ENCODE measurements at places on chromosomes 4 and X.

DNA sequence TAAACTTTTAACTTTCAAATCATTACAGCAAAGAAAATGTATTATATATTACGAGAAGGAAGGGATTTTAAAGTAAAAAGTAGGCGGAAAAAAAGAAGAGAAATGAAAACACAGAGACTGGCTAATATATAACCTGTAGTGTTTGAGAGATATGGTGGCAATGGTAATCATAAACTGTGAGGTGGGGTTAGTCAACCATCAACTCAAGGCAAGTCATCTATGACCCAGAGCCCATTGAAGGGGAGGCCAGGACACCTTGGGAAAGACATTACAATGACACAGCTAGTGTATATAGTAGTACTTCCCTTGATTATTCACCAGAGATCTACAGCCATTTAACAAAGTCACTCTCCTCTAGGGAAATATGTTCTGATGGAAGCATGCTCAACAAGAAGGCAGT lies 423.9 kb upstream of the PITX2 start:
- DNase-seq = no peak

GRCh38 chr4:14608630-14609029 lies 393.7 kb upstream of the CPEB2 start:
- no peak for DNase-seq

DNA sequence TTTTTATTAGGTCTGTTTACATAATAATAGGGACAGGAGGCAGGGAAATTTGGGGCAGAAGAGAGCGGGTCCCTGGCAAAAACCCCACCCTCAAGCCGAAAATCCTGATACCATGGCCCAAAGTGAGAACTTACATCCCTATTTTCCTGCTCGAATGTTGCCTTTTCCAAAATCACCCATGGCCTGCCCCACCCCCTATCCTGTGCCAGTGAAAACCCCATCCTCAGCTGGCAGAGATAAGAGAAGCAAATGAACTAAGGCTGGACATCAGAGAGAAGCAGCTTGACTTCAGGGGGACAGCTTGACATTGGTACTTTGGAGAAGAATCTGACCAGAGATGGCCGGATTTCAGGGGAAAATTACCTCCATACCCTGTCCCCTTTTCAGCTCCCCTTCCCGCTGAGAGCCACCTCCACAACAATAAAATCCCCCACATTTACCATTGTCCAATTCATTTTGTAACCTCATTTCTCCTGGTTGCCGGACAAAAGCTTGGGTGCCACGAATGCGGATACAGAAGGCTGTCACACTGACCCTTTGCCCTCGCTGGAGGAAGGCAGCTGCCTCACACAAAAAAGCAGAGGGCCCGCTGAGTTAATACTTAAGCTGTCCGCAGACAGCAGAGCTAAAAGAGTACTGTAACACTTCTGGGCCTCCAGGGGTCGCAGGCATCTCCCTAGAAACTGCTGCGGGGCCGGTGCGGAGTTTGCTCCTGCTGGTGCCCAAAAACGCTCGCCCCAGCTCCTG lies 196.2 kb downstream of the SNCA start:
- peak; percentile 56 for DNase-seq

- DNase-seq = no peak
These were observed 34.9 kb upstream of the CLDN24 start for GRCh38 chr4:183356931-183357675.

- DNase-seq = no peak
These were observed 759.3 kb downstream of the FSTL5 start for GRCh38 chr4:161404346-161405110.

DNA sequence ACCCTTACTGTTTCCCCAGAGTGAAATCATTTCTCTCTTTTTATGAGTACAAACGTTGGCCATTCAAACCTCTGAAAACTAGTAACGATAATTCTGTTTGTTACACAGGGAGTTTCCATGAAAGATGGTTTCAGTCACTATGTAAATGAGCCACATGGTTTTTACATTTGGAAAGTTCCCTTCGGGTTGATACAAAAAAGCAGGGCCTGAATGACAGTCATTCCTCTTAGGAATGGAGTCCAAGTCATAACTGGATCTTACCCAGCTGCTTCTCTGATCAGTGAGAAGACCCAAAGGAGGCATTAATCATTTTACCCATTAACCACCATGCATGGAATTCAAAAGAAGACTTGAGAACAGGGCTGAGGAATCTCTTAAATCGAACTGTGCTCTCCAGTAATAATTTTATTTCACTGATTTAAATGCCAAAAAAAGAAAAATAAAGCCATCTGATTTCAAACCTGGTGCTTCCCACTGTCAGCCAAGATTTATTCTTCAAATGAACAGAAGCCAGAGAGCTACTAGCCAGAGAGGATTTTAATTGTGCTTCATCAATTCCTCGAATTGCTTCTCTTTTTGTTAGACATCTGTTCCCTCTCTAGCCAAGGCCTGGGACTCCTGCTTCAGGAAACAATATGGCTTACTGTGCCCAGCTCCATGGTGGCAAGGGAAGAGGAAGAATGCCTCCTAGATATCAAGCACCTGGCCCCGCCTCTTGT lies 3.2 kb downstream of the SOWAHB start:
- DNase-seq = no peak

GRCh38 chrX:110241816-110242215 lies 76.1 kb downstream of the AMMECR1 start:
- DNase-seq = no peak

DNA sequence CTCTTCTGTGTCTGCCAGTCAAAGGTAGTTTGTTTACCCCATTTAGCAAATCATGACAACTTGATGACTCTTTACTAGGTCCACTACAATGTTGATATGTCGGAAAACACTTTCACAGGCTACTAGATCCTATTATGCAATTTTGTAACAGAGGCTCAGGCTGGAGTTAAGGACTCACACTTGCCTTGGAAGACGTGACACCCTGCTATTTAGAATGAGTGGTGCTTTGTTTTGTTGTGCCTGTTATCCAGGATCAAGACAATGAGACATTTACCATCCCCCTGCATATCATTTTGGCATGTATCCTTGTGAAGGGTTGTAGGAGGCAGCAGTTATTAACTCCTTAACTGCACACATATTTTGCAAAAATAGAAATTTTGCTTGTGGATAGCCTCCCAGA lies 263.7 kb downstream of the IL1RAPL1 start:
- no peak for DNase-seq

GRCh38 chr4:176277162-176277904 lies 8.3 kb upstream of the ASB5 start:
- peak; percentile 69 for DNase-seq

- peak; percentile 78 for DNase-seq
These were observed at the start of gene FAM3A for GRCh38 chrX:154515966-154516655. TSS of gene FAM3A (minus strand) at chrX:154516232. CDS start at chrX:154515772, 460 bp downstream.

DNA sequence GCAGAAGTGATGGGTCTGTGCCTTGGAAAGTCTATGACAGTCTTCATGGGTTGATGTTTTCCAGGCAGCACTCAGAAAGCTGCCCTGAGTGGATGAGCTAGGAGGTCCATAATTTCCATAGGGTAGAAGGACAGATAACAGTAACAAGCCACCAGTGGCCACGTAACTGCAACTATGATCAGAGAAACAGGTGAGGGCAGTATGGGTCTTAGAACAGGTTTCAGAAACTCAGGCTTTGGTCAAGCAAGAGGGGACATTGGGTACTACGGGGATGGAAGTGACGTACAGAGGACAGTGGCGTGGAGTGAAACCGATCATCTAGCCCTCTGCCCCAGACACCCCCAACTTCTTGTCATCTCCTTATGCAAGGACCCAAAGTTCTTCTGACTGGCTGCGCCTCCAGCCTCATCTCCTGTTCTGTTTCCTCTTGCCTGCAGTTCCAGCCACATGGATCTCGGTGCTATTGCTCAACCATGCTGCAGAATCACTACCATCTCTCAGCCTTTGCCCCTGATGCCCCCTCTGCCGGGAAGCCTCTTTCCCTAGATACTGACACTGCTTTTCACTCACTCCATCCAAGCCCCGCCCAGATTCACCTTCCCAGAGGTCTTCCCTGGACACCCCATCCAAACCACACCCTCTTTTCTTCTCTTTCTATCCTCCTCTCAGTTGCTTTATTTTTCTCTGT lies 123.4 kb downstream of the MFAP3L start:
- DNase-seq = no peak

DNA sequence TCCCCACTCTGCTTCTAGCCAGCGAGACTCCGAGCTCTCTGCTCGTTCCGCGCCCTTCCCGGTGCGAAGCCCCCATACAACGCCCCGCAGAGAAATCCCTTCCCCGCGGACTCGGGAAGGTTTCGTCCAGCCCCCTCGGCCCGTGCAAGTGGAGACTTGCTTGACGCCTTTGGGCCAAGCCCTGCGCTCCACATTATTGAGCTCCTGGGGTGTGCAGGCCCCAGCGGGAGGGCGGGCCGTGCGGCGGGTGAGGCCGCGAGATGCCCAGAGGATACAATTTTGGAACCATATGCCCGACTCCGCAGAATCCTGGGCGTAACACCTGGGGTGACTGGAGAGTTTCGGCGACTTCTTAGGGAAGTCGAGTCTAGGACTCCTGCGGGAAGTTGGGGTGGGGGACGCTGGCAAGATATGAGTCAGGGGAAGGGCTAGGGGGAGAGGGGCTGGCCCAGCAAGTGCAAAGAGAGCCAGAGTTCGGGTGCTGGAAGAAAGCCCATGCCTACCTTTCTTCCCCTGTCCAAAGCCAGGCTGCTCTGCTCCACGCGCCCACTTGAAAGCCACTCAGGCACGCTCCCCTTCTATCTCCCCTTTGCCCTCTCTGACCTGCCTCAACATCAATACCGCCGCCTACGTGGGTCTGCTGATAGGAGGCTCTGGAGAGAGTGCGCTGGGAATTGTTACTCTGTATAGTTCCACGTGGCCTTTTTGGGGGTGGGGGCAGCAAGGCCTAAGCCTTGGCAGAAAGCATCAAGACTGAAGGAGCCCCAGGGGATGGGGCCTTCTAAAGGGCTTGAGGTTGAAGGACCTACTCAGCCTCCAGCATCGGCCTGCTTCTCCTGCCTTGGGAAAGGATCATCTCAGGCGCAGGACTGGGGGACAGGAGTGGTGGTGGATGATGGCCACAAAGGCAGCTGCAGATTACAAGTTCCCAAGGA lies 1.2 kb upstream of the ELF4 start:
- DNase-seq = no peak

GRCh38 chrX:37726346-37726745 lies 40.8 kb downstream of the XK start:
- DNase-seq = no peak

DNA sequence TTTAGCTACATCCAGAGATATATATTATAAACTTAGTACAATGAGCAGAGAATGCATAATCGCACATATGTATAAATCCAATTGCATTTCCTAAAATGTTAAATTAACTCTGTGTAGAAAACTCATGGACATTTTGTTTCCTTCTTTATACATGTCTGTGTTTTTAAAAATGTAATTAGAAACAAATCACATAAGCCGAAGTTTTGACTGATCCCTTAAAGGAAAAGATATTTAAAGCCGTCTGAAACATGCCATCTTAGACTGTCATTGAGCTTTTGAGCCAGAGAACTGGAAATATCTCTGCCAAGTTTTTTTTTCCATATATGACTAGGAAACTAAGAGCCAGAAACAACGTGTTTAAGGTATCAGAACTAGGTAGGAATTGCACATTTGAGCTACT lies 107.0 kb downstream of the ARAP2 start:
- no peak for DNase-seq

GRCh38 chrX:131762802-131763234 lies 218.9 kb downstream of the OR13H1 start:
- DNase-seq = peak; percentile 85

DNA sequence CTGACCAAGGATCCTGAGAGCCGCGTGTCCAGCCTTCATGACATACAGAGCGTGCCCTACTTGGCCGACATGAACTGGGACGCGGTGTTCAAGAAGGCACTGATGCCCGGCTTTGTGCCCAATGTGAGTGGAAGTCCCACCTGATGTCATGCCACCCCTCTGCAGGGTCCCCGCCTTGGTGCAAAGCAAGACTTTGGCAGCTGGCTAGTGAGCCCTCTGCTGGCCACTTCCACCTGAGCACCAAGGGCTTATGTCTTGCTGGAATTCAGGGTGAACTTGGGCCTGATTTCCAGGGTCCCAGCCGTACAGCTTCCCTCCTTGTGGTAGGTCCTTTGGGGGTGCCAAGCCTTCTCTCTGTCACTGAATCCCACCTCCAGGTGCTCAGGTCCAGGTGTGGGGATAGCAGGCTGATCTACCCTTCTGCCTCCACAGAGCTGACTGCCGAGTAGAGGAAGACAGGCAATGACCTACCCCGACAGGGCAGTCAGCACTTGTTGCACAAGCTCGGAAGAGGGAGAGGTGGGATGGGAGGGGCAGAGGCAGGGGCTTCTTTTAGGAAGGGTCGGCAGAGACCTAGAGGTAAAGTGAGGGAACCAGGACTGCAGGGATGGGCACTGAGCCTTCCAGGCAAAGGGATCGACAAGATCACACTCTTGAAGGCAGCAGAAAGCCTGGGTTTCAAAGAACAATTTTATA lies 248.1 kb downstream of the EVC2 start:
- DNase-seq = peak; percentile 47

GRCh38 chr4:113901994-113902787 lies 77.3 kb downstream of the ARSJ start:
- DNase-seq = peak; percentile 73

DNA sequence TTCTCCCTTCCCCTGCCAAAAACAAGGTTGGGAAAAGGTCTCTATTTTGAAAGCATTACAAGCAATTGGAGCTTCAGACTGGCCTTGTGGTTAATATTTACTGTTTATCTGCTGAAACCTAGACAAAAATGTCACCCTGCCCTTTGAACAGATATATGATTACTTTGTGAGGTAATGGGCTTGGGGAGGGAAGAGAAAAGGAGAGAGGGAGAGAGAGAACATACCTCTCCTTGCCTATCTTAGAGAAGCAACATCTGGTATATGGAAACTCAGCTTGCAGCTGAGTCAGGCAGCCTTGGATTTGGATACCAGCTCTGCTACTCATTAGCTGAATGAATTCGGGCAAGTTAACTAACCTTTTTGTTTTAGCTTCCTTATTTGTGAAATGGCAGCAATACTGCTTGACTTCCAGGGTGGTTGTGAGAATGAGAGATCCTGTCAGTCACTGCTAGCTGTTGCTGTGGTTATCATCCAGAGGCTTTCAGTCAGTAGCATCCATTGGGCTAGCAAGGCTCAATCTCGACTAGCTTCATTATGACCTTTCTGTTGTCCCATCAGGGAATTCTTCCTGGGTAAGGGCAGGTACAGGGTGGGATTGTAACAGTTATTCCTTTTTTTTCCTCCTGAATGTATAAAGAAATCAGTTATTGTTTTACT lies 41.1 kb downstream of the ZFX start:
- peak; percentile 23 for DNase-seq

DNA sequence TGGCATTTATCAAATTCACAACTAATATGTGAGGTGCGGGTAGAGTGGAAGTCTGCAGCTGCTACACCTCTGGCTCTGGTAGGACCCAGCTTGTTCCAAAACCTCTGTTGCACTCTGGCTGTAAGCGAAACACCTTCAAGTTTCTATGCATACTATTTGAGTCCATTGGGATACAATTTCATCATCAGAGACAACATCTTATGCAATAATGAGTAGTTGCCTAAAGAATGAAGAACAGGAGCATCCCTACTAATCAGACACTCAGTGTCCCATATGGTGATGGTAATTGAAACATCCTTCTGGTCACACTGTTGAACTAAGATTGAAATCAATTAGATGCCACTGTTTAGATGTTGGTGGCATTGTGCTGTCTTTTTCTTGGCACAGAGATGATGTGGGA lies 178.4 kb downstream of the MGST2 start:
- no peak for DNase-seq

Measured in common myeloid progenitor, CD34-positive (primary cell).